NCI-H2171 (cell line): ENCODE measurements at places on chromosomes 2 and 18.

DNA sequence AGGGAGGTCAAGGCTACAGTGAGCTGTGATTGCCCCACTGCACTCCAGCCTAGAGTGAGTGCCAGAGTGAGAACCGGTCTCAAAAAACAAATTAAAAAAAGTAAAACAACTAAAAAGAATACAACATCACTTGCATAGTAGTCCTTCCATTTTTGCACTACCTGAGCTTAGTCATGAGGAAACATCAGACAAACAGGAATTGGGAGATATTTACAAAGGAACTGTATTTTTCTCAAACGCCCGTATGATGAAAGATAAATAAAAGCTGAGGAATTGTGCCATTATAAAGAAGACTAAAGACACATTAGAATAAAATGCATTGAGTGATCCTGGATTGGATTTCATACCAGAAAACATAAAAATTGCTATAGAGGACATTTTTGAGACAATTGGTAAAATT lies 50.0 kb upstream of the ATP8B1 start:
- no peak for DNase-seq

GRCh38 chr18:48138660-48139430 lies 208.4 kb upstream of the SMAD2 start:
- no peak for DNase-seq

GRCh38 chr2:71120195-71120594 lies 9.8 kb downstream of the MCEE start:
- no peak for DNase-seq

- no peak for DNase-seq
Observed at GRCh38 chr18:8765783-8766463, 60.6 kb downstream of the MTCL1 start.

- no peak for DNase-seq
Observed at GRCh38 chr2:13919981-13920382, 712.5 kb upstream of the LRATD1 start.

DNA sequence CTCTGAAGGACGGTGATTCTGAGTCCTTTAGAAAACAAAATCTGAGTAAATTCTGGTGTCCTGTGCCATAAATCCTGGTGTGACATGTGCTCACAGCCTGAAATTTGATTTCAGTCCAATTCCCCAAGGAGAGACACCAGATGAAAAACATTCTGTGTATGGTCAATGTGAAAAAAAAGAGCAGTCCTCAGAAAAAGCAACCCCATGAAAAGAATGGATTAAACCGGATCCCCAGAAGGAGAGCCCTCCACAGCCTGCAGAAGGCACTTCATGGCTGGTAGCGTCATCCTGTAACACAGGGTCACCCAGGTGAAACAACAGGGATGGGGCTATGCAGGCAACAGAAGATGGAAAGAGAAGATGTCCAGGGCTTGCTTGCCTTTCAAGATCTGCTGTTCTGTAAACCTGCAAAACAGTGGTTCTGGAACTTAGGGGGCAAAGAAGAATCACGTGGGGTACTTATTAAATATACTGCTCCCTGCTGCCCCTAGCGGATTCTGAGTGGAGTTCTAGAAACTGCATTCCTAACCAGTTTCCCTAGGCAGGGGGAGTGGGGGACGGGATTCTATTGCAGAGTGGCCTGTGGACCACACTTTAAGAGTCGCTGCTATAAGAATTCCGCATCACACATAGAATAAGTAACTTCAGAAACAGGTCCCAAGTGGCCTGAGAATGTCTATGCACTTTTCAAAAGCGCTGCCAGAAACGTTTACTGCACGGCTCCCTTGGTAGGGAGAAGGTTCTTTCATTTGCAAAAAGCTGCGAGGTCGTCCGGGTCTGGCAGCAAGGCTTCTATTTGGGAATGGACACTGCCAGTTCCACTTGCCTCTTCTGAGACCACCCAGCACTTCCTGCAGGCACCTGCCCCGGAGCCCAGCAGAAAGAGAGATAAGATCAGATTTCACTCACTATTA lies 118.9 kb upstream of the ARL5A start:
- DNase-seq = peak; percentile 60

DNA sequence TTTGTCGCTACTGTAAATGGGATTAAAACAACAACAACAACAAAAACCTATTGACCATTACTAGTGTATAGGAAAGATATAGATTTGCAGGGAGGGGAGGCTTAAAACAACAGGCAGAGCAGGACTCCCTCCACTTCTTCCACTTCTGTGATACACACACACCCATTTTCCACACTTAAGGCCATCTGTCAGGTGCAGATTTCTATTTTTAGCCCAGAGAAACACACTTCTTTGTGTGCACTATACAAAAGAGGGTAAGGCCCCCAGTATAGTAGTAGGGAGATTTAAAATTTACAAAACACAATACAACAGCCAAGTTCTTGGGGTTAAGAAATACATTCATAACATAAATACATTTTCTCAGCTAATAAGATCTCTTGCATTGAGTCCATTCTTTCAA lies 22.4 kb downstream of the PTPN2 start:
- DNase-seq = no peak

- no peak for DNase-seq
Observed at GRCh38 chr2:155913356-155913755, 419.2 kb downstream of the NR4A2 start.

- DNase-seq = no peak
Observed at GRCh38 chr2:215653344-215654030, 217.6 kb upstream of the FN1 start.

- peak; percentile 41 for DNase-seq
Observed at GRCh38 chr18:29147944-29148343, 971.0 kb upstream of the CDH2 start.

GRCh38 chr2:10762651-10763460 lies 41.4 kb downstream of the ATP6V1C2 start:
- DNase-seq = no peak

GRCh38 chr2:15337996-15338666 lies 223.0 kb downstream of the NBAS start:
- DNase-seq = no peak

DNA sequence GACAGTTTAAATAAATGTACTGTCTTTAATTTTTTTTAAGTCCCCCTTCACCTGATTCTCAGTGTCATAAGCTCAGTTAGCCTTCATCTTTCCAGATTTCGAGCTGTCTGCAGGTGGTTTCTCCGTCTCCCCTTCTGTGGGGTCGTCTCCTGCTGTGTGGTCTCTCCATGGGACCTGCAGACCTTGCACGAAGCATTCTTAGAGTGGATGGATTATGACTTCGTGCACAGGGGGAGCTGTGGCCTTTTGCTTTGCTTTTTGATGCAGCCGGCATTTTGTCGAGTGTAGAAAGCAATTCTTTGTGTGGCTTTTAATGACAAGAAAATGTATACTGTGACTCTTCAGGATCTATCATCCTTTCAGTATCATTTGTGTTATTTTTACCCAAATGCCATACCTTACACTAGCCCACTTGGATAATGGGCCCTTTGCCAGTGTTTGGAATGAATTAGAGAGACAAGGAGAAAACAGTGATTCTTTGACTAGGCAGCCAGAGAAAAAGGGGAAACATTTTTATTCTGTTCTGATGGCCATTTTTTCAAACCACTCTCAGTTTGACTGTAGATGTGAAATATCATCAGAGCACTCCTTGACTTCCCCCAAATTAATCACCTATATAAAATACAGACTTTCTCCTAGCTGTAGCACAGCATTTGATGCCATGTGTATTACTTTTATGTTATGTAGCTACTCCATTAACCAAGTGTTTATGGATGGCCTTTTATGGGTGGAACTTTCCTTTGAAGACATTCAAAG lies 54.3 kb downstream of the ITGA6 start:
- no peak for DNase-seq

DNA sequence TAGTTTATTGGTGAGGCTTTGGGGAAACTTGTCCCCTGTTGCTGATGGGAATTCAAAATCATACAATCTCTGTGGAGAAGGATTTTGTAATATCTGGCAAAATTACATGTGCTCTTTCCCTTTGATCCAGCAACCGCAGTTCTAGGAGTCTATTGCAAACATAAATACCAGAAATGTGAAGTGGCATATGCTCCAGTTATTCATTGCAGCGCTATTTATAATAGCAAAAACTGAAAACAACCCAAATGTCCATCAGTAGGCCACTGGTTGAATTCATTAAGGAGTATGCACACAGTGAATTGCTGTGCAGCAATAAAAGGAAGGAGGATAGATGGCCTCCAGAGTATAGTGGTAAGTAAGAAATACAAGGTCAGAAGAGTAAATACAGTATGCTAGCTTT lies 76.5 kb downstream of the HNRNPLL start:
- DNase-seq = no peak

DNA sequence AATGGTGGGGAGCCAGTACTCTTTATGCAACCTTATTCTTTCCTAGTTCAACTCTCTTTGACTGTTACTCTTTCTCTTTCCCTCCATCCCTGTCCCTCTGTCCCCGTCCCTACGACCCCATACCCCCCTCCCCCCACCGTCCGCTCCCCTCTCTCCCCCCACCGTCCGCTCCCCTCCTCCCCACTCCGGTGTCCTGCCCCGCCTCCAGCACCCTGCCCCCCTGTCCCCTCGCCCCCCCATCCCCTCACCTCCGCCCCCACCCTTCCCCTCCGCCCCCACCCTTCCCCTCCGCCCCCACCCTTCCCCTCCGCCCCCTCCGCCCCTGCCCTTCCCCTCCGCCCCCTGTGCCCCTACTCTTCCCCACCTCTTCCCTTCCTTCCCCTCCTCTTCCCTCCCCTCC lies 128.4 kb downstream of the LPIN1 start:
- DNase-seq = no peak

DNA sequence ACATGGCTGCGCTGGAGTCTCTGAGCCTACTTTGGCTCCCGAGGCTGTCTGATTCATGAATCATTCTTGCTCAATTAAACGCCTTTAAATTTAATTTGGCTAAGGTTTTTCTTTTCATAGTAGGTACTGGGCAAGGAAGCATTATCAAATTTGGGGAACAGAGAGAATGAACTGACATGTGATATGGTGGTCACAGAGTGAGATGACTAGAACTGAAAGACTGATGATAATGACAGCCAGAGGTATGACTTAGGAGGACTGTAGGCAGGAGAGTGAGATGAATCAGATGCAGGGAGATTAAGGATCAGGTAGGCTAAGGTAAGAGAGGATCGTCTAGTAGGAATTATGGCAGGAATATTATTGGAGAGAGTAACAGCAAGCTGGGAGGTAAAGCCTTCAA lies 40.9 kb upstream of the ST8SIA3 start:
- no peak for DNase-seq

- DNase-seq = no peak
Observed at GRCh38 chr2:134289225-134289624, 35.4 kb downstream of the MGAT5 start.

- DNase-seq = no peak
Observed at GRCh38 chr2:224565452-224566035, 19.6 kb downstream of the CUL3 start.

GRCh38 chr2:241216211-241216761 lies 27.8 kb downstream of the ANO7 start:
- no peak for DNase-seq

- no peak for DNase-seq
Observed at GRCh38 chr2:111660811-111661210, 223.2 kb downstream of the ANAPC1 start.

- DNase-seq = peak; percentile 83
Observed at GRCh38 chr2:45024600-45025291, 15.5 kb upstream of the SIX2 start.

GRCh38 chr2:219285894-219286425 lies 6.8 kb downstream of the DNAJB2 start:
- DNase-seq = peak; percentile 75

GRCh38 chr2:210099940-210100339 lies 71.3 kb downstream of the KANSL1L start:
- no peak for DNase-seq

- no peak for DNase-seq
Observed at GRCh38 chr2:184346338-184346862, 251.9 kb upstream of the ZNF804A start.

GRCh38 chr18:58772161-58772560 lies 92.5 kb upstream of the ZNF532 start:
- no peak for DNase-seq

DNA sequence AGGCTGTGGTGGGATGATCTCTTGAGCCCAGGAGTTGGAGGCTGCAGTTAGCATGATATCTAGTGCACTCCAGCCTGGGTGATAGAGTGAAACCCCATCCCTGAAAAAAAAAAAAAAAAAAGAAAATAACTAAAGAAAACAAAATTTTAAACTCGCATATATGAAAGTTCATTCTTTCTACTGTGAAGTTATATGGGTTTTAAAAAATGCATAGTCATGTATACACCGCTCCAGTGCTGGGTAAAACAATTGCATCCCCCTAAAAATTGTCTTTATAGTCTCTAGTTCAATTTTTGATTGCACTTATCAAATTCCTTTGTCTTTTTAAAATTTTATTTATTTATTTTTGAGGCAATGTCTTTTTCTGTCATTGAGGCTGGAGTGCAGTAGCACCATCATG lies 65.0 kb upstream of the ACYP2 start:
- no peak for DNase-seq

DNA sequence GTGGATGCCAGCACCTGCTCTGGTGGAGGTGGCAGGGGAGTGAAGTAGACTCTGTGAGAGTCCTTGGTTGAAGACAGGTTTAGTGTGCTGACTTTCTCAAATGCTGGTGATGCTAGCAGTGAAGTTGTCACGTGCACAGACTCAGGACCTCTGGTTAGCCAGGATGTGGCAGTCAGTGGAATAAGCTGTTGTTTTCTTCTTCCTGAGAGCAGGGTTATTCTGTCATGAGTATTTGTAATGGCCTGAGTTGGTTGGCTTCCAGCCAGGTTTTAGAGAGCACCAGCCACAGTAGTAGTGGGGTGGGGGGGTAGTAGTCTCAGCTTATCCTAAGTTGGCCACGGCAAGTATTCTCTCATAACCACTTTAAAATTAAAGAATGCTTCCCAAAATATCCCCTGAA lies 238.5 kb upstream of the FBXO11 start:
- no peak for DNase-seq

DNA sequence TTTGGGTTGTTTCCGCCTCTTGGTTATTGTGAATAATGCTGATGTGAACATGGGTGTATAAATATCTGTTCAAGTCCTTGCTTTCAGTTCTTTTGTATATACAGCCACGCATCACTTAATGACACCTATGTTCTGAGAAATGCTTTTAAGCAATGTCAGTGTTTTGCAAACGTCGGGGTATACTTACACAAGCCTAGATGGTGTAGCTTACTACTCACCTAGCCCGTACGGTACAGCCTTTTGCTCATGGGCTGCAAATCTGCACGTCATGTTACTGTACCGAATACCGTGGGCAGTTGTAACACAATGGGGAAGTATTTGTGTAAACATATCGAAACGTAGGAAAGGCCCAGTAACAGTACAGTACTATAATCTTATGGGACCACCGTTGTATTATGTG lies 12.4 kb downstream of the RALB start:
- no peak for DNase-seq

DNA sequence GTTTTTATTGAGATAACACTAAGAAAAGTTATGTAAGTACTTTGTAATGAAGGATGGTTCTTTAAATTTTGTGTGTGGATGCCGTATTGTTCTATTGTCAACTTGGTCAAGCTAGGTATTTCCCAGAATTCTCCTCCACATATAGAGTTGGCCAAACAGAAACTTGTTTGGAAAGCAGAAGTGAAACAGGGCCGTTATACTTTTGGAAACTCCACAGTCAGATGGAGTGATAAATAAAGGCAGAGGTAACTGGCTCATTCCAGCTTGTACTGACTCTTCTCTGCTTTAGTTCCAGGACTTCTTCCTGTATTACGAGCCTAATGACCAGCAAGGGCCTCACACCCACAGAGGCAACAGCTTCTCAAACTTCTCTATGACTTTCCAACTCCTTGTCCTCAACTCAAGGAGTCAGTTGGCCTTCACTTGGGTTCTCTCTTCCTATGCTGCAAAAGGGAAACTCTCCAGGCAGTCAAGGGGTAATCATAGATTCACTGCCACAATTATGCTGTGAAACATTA lies 16.4 kb upstream of the STARD7 start:
- no peak for DNase-seq
